ENCODE measurements at places on chromosomes 12 and 14.

GRCh38 chr12:96445691-96446583 lies 43.4 kb upstream of the CFAP54 start:
- peak; percentile 66 for DNase-seq

GRCh38 chr14:63006531-63006930 lies 38.7 kb downstream of the KCNH5 start:
- no peak for DNase-seq

GRCh38 chr14:74476107-74476506 lies 17.0 kb downstream of the NPC2 start:
- no peak for DNase-seq

DNA sequence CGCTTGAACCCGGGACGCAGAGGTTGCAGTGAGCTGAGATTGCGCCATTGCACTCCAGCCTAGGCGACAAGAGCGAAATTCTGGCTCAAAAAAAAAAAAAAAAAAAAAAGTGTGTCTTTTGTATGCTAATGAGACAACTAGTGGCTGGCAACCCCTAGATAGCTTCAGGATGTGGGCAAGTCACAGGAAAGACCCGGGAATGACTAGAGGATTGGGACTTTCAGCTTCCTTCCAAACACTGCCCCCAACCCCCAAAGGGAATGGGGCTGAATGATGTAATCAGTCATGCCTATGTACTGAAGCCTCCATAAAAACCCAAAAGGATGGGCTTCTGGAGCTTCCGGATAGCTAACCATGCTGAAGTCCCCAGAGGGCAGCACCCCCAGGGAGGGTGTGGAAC lies 28.6 kb downstream of the USP44 start:
- no peak for DNase-seq

- no peak for DNase-seq
Observed at GRCh38 chr12:51901121-51901817, 6.0 kb upstream of the ACVRL1 start.

- no peak for DNase-seq
Observed at GRCh38 chr14:102726191-102726949, 50.9 kb upstream of the TRAF3 start.

- DNase-seq: no peak
Observed at GRCh38 chr12:104694711-104695110, 238.0 kb downstream of the CHST11 start.

DNA sequence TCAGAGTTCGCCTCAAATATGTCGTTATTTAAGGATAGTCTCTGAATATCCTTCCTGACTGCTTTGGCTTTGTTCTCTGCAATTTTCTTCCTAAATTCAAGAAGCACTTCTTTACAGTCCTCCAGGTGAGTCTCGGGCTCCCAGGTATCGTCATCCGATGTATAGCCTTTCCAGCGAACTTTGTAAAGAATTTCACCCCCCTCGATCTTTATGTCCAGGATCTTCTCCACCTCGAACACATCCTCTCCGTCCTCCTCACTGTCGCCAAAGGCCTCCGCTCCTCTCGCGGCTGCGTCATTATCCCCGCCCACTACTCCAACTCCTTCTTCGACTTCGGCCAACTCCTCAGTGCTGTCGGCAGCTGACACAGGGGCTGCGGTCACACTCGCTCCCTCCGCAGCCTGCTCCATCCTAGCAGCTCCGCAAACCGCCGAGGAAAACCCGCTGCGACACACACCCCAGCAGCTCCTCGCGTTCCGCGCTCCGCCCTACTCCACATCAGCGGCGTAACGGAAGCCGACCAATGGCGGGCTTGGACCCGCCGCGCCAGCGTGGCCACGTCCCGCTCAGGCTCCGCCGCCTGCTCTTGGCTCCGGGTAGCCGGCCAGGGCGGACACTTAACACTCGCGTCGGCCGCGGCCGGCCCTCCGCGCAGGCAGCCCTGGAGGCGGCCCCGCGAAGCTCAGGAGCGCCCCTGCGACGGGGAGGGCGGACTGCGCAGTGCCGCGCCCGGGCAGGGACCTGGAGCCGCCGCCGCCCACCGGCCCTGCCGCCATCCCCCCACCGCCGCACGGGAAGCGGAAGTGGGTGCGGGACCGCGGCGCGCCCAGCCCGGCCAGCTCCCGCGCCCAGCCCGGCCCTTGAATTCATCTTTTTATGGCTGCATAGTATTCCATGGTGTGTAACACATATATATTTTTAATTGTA lies 4.1 kb downstream of the CD163L1 start:
- peak; percentile 6 for DNase-seq

DNA sequence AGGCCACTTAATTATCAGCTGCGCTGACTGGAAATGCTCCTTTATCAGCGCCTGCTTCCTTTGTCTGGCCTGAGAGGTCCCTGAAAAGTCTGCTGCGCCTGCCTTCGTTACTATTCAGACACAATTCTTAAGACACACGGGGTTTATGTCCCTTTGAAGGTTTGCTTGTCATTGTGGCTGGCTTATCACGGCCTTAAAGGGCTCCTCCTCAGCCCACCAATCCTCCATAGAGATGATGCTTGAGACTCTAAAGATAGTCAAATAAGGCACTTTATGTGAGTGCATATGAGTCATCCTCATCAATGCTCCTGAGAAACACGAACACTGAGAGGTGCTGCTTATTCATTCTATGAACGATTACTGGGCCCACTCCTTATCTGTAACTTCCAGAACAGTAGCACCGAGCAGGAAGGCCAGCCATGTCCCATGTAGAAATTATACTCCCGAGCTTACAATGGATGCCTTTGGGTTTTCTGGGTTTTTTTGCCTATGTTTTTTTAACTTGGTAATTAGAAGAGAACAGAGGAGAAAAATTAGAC lies 1268.2 kb upstream of the TMEM132C start:
- no peak for DNase-seq

DNA sequence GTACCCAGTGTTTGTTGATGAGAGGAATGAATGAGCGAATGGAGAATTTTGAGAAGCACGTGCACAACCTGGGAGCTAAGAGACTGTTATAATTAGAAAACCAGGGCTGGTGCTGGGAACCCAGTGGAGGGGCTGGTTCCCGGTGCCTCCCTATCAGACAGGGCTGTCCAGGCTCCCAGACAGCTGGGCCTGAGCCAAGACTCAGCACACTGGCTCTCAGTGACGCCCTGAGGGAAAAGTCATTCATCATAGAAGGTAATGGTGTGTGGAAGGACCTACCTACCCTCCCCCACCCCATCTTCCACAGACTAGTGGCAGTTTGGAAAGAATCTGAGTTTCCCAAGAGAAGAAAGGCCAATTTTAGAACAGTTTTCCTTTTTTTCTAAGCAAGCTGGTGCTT lies 34.7 kb downstream of the KCNA5 start:
- no peak for DNase-seq

GRCh38 chr14:91416744-91417119 lies 888 bp downstream of the CCDC88C start:
- DNase-seq: no peak

DNA sequence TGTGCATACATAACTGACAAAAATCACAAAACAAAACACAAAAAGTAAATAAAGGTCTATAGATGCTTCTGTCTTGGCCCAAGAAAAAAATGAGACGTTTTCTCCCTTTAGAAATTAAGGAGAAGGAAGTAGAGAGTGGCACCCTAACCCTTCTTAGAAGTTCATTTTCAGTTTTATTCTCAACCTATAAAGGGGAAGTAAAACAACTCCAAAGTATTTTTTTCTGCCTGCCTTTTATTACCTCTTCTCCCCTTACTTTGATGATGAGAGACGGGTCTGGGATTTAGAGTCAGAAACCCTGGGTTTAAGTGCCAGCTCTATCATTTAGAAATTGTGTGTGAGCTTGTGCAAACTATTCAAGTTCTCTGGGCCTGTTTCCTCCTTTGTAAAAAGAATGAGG lies 2.8 kb downstream of the PRIM1 start:
- no peak for DNase-seq

DNA sequence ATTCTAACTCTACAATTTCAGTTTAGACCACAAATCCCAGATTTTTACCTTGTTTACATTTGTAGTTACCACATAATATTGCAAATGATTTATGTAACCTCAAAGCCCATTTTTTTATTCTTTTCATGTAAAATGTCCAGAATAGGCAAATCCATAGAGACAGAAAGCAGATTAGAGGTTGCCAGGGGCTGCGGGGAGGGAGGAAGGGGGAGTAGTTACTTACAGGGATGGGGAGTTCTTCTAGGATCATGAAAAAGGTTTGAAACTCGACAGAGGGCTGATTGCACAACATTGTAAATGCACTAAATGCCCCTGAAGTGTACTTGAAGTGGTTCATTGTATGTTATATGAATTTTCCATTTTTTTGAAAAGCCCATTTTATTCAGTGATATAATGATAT lies 66.5 kb downstream of the PPP2R5C start:
- DNase-seq: no peak

GRCh38 chr12:77342253-77342652 lies 276.9 kb upstream of the E2F7 start:
- no peak for DNase-seq

DNA sequence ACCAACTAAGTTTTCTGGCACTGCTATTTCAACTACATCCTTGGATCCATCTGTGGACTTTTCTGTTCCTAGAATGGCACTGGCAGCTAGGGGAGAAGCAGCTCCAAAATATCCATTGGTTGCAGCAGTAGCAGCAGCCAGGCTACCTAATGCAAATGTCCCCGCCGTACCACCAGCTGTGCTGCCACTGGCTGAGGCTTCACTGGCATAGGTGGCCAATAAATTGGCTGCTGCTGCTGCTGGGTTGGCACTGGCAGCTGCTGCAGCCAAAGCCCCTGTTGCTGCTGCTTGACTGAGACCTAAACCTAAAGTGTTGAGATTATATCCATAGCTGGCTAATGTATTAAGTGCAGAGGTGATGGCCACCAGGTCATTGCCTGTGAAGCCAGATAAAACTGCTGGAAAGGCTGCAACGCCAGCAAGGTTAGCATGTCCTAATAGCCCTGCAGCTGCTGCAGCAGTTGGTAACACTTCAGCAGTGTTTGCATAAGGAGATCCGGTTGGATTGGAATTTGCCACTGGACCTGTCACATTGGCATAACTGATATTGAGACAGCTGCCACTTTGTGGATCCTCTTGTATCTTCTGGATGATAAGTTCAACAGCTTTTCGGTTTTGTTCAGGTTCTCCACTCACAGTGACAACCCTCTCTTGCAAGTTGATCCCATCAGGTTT lies 149.5 kb downstream of the NOVA1 start:
- DNase-seq: no peak

DNA sequence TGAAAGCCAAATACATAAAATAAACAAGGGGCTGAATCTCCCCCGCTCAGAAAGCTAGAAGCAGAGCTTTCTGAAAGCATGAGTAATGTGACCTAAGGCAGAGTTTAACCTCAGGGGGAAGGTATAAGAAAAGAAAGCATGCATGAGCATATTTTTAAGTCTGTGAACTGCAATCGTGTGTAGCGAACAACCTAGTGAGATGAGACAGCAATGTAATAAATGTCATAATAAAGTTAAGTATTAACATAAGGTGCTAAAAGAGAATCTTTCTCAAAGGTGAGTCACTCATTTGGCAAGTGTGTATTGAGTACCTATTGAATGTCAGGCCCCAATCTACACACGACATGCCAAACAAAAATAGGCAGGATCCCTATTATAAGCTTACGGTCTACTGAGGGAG lies 14.2 kb upstream of the WDR20 start:
- no peak for DNase-seq

- DNase-seq: no peak
Observed at GRCh38 chr12:131460520-131460919, 250.4 kb upstream of the SFSWAP start.

- no peak for DNase-seq
Observed at GRCh38 chr14:47935332-47935731, 259.9 kb upstream of the MDGA2 start.

DNA sequence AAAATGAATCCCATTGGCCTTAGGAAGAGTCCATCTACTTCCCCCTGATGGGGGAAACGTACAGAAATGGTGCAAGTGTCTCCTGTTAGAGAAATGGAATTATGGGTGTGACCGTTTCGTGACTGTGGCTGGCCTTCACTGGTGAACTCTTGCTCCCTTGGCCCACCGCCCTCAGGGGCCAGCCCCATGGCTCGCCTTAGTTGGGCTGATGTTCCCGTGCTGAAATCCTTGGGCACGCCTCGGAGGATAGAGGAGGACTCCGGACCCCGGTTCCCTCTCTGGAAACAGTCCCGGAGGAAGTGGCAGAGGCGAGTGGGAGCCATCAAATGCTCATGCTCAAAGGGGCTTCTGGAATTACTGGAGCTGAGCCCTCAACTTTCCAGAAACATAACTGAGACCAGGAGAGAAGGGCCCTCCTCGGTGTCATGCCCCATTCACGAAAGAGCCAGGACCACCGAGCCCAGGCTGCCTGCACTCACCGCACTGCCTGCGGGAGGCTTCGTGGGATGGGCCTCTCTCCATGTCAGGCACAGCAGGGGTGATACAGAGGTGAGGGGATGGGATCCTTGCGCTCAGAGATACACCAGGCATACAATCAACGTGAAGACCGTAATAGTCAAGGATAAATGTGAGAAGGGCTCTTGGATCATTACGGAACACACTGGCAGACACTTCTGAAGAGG lies 10.1 kb upstream of the CACNA2D4 start:
- no peak for DNase-seq

DNA sequence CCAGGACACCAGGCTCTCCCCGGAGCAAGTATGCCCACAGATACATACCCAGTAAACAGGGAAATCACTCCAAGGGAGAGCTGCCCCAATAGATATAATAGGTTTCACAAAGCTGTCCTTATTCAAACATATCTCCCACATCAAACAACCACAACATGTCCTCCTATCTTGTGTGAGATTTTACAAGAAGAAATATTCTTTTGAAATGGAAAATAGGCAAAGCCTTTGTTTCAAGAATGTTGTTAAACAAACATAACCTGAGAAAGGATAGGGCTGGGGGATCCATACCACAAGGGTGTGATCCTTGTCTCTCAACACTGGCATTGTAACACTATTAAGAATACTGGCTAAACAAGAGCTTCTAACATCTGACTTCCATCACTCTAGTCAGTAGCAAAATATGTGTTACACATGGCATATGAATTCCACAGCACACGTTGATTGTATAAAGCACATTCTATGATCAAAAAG lies 32.9 kb downstream of the LGR5 start:
- DNase-seq: no peak

- DNase-seq: peak; percentile 34
Observed at GRCh38 chr12:74538491-74539258, 1.0 kb downstream of the ATXN7L3B start.

DNA sequence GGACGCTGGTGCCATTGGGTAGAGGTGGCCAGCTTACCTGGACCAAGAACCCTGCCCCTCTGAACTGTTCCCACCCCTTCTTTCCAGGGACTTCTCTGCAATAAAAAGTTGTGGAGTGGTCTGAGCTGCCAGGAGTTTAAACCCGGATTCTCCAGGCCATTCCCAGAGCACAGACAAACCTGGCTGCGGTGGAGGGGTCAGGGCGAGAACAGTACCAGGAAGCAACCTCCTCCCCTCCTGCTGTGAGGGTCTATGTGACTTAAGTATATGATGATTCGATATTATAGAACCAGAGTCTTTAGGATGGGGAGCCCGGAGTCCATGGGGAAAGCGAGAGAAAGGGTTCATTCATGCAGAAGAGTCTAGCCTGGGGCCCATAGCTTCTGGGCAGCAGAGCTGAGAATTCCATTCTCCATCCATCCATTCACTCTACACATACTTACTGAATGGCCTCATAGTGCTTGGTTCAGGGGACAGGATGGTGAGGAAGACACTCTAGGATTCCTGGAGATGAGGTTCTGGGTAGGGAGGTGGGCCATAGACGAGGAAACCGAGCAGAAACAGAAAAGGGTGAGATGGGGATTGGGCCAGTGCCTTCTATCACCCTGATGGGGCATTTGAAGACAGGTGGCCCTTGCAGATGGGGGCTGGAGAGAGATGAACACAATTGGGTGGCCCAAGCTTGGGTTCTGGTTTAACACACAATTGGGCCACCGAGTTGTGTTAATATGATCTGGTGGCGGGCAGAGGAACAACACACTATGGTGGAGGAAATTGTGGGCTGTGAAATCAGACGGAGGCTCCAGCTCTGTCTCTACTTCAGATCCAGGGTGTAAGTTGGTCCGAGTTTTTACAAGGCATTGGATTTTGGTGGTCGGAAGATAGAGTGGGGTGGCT lies 5.2 kb downstream of the KRT86 start:
- no peak for DNase-seq
